ENCODE measurements at places on chromosomes 1 and 21.

DNA sequence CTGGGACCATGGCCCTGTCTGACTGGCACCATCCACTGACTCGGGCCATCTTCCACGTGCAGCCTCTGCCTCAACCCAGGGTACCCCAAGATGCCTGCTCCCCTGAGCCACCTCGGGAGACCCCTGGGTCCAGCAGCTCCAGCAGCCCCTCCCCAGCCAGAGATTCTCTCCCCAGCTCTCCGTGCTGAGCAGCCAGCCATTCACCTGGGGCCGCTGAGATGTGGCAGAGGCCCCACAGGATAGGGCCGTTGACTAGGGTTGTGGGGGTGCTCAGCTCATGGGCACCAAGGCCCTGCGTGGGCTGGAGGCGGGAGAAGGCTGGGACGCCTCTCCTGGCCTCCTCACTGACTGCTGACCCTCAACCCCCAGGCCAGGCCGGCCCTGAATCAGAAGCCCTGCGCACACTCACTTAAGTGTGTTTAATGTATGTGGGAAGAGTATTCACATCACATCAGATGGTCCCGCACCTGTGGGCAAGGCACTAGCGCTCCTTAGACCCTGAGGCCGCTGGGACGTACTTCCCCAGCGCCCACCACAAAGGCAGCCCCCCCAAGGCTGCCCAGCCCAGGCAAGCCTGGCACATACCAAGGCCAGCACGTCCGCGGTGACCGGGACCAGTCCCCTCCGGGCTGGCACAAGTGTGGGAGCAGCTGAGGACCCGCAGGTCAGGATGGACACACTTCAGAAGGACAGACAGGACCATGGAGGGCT lies 27.8 kb downstream of the SLC19A1 start:
- DNase-seq: no peak

DNA sequence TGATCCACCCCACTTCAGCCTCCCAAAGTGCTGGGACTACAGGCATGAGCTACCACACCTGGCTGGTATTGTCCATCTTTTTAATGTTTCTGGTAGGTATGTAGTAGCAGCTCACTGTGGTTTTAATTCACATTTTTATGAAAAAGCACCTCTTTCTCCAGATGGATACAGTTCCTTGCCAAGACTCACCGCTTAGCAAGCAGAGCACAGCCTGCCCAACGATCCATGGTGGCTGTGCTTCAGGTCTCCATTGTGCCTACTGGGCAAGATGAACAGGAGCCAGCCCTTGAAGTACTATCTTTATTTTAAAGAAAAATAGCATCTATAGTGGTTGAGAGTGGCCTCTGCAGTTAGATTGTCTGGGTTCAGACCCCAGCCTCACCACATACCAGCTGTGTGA lies 37.6 kb upstream of the GRHL3 start:
- no peak for DNase-seq

- DNase-seq: no peak
These were observed 1.9 kb upstream of the SLFNL1 start for GRCh38 chr1:41023279-41023990.

GRCh38 chr1:83959824-83960498 lies 39.0 kb downstream of the TTLL7 start:
- DNase-seq: no peak

GRCh38 chr1:16631248-16632043 lies 18.1 kb upstream of the NBPF1 start:
- DNase-seq: no peak

GRCh38 chr1:21518774-21519455 lies 9.7 kb downstream of the ALPL start:
- DNase-seq: no peak

- DNase-seq: no peak
These were observed 1684.4 kb upstream of the B3GALT2 start for GRCh38 chr1:194870860-194871259.

- no peak for DNase-seq
These were observed 642.2 kb downstream of the PTPRU start for GRCh38 chr1:29878501-29878900.

GRCh38 chr1:6360517-6361070 lies 33.0 kb downstream of the ACOT7 start:
- DNase-seq: no peak

- no peak for DNase-seq
These were observed 68.2 kb downstream of the AGPAT3 start for GRCh38 chr21:43933199-43933598.

- DNase-seq: no peak
These were observed 44.1 kb downstream of the NGF start for GRCh38 chr1:115293899-115294298.

DNA sequence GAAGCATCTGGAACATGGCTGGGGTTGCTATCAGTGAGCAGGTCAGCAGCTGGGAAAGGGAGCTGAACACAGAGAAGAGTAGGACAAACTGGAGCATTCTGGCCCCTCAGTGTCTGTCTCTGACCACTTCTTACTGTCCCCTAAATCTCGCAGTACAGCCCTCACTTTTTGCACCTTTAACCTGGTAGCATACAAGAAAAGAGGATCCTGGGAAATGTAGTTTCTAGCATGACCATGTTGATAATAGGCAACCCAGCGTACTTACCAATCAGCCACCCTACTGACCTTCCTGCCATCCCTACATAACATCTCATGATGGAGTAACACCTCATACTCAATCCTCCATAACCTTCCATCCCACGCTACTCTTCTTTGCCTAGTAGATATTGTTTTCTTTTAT lies 99.1 kb upstream of the RAVER2 start:
- no peak for DNase-seq

- no peak for DNase-seq
These were observed 17.3 kb upstream of the TTLL10 start for GRCh38 chr1:1156140-1157032.

GRCh38 chr1:81543764-81544163 lies 257.0 kb upstream of the ADGRL2 start:
- no peak for DNase-seq

GRCh38 chr1:21574466-21575151 lies 65.4 kb downstream of the ALPL start:
- DNase-seq: no peak

DNA sequence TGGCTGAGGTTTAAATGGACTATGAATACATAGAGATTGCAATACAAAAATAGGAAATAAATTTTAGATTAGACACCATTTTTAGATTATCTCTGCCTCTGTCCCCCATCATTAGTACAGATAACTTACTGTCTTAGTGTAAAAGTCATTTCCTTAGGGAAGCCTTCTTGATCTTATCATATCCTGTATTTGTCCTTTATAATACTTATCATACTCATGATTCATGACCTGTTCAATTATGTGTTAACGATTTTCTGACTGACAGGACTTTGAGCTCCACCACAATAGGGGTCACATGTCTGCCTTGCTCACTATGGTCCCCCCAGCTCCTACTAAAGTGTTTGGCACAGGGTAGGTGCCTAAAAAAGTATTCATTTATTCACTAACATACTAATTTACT lies 14.6 kb downstream of the TEX38 start:
- DNase-seq: no peak

DNA sequence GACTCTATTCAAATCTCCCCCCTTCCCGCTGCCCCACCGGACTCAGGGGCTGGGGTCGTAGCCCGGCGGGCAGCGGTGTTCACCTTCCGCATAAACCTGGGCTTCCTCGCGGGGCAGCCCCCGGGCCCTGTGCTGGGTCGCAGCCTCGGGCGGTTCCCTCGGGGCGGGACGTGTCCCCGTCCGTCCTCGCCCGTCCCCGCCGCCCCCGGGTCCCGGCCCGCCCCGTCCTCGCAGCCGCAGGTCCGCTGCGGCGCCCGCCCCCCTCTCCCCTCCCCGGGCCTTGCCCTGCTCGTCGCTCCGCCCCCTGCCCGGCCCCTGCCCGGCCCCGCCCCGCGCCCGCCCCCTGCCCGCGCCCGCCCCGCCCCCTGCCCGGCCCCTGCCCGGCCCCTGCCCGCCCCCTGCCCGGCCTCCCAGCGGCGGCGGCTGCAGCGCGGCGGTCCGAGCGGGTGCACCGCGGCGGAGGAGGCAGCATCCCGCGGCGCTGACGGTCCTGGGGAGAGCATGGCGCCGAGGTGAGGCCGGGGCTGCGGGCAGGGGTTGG lies at the start of gene COL18A1:
Gene COL18A1, plus strand, starts transcription at position 436 of the 541 bp plus-strand sequence. Its CDS starts 66 bp downstream, at position 502.
- no peak for DNase-seq

GRCh38 chr1:18649693-18650370 lies 19.2 kb downstream of the PAX7 start:
- DNase-seq: no peak

GRCh38 chr1:231518485-231519034 lies 9.9 kb upstream of the TSNAX start:
- DNase-seq: no peak

GRCh38 chr1:175578425-175578824 lies 165.0 kb downstream of the TNR start:
- DNase-seq: no peak

- no peak for DNase-seq
These were observed 110.7 kb downstream of the TNR start for GRCh38 chr1:175632667-175633066.

- no peak for DNase-seq
These were observed 16.2 kb downstream of the SDHC start for GRCh38 chr1:161330346-161330745.

- no peak for DNase-seq
These were observed 362.8 kb upstream of the PLXNA2 start for GRCh38 chr1:208606959-208607358.

- no peak for DNase-seq
These were observed 64.9 kb downstream of the LMO4 start for GRCh38 chr1:87393445-87394085.

- DNase-seq: no peak
These were observed 151.4 kb downstream of the TGFB2 start for GRCh38 chr1:218496561-218496960.

DNA sequence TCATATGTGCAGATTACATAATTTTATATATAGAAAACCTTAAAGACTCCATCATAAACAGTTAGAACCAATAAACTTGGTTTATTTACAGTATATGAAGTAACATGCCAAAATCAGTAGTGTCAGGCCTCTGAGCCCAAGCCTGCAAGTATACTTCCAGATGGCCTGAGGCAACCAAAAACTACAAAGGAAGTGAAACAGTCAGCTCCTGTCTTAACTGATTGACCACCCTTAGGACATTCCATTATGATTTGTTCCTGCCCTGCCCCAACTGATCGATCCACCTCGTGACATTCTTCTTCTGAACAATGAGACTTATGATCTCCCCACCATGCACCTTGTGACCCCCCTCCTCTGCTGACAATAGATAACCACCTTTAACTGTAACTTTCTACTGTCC lies 630.3 kb downstream of the AMY1C start:
- no peak for DNase-seq

DNA sequence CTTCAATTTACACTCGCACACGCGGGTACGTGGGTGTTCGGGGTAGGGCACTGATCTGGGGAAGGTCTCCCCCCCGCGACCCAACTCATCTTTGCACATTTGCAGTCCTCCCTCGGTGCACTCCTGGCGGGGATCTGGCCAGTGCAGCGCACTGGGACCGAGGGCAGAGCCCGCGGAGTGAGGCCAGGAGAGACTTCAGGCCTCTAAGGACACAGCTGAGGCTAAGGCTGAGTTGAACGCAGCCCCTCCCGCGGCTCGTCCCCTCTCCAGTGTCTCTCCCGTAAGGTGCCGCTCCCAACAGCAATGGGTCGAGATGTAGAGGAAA lies 936 bp upstream of the NCAM2 start:
- no peak for DNase-seq

DNA sequence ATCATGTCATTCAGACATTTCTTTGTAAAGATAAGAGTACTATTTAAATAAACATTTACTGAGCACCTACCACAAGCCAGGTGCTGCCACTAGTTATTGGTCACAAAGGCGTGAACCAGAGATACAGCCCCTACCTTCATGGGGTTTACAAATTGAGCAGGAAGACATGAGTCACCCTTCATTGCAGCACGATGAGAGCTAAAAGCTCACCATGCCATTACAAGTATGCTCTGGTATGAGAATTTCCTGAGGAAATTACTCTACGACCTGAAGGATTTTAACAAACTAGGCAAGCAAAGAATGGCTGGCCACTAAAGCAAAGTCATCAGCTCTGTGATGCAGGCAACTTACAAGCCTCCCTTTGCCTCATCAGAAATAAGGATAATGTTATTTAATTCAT lies 346.8 kb downstream of the BRINP2 start:
- no peak for DNase-seq

GRCh38 chr1:205371871-205372660 lies 15.3 kb upstream of the KLHDC8A start:
- no peak for DNase-seq

DNA sequence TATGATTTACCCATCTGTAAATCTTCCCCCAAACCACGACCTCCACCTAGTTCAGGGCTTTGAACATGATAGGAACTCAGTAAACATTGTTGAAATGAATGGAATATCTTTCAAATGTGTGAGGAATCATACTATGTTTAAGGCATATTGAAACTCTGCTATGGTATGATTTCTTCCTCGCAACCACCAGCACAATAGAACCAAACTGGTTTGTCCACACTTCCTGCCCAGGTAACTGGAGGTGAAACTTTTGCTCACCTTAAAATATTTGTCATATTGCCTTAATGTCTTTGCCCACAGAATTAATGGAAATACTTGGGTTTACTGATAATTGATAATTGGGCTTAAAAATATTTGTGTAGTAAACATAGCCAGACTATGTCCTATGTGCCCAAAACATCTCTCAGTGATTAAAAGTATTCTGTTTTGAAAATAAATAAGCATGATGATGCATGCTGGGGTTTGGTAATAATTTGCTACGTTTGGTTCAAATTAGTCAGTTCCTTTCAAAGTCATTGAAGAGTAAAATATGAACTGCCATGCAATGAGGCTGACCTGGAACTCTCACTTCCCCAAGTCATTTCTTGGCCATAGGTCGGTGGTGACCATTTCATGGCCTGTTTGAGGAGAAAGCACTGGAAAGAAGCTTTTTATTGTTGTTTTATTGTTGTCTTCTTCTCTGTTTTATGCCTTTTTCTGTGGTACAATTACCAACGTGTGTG lies 73.3 kb downstream of the TNFSF18 start:
- no peak for DNase-seq
